ENCODE measurements at places on chromosomes 4 and X. TPM values are rescaled to one million over a fixed set of nuclear protein-coding genes. Genes with fewer than 3 reads are reported as not detected.

DNA sequence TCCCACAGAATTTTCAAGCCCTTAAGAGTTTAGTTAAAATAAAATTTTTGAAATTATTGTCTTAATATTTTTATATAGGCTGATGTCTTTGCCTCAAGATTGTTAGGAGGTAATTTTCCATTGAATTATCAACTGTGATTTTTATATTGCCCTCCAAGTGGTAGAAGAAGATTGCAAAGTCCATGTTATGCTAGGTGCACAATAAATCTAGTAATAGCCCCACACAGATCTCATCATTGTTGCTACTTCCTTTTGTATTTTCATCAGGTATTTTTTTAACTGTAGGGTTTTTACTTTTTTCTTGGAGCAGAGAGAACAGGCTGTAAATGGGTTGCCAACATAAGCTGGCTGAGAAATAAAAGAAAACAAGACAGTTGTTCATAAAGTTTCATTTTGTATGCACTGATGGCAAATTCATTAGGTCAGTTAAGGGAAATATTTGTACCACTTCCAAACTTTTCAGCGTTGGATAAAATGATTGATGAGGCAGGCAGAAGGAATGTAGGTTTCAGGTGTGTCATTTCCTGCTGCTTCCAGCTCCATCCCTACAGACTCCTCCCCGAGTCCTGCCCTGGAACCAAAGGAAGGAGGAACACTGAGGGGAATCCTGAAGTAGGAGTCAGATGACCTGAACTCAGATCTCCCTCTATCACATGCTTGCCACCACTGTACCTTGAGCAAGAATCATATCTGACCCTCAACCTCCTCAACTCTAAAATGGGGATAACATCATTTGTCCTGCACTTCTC is 105.5 kb downstream of the PRRG1 start:
- no peak for DNase-seq

DNA sequence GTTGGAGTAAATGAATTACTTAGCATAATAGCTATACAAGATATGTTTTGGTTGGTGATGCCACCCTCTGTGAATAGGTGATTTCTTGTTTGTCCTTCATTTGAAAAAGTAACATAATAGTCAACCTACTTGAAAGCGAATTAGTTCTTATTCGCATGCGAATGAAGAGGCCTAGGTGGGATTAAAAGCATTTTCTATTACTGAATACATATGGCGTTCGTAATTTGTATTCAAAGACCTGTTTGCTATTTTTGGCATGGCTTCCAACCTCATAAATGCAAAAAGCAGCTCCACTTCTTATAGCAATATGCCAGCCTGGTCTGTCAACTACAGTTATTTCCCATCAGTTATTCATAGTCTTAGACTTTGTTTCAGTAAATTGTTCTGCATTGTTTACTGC is 261.3 kb downstream of the TENM3 start:
- no peak for DNase-seq

GRCh38 chr4:102308032-102308799 is 37.1 kb downstream of the SLC39A8 start:
- no peak for DNase-seq

DNA sequence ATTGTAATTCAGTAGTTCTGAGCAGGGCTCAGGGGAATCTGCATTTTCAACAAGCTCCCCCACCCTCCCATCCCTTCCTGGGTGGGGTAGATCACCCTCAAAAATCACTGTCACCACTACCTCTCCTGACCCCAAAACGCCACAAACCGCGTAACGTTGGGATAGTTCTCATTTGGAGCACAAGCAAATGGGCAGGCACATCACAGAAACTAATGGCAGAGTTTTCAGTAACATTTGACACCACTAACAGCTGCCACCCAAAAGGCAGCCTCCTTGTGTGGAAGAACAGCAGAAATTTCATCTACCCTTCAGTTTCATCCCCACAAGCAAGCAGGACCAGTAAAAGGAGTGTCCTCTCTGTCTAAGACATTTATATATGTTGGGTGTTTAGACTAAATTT is 132.7 kb downstream of the PALLD start:
- DNase-seq: no peak

DNA sequence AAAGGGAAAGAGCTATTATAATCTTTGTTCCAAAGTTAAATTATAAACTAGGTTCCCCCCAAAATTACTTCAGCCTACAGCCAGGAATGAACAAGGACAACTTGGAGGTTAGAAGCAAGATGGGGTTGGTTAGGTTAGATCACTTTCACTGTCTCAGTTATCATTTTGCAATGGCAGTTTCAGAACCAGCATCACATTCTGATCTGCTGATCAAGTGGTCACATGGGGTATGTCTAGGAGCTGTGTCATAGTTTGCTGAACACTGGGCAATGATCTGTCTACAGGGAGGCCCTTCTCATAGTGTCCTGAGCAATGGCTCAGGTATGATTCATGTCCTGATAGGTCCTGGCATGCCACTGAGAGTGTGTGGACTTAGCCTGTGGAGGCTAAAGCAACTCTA is 41.6 kb upstream of the XIAP start:
- no peak for DNase-seq

GRCh38 chr4:100657187-100657586 is 139.4 kb upstream of the EMCN start:
- no peak for DNase-seq

GRCh38 chrX:74509989-74510388 is 88.7 kb downstream of the SLC16A2 start:
- no peak for DNase-seq

DNA sequence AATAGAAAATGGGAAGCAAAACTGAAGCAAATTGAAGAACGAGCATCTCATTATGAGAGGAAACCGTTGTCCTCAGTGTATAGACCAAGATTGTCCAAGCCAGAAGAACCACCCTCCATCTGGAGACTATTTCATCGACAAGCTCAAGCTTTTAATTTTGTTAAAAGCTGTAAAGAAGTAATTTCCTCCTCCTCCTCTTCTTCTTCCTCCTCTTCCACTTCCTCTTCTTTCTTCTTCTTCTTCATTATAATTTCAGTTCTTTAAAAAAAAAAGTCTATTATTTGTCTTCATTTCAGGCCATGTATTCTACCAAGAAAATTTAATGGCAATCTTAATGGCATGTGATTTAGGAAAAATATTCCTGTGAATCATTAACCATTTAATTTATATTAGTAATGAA is 7.6 kb downstream of the PRIMPOL start:
- no peak for DNase-seq

- no peak for DNase-seq
These were observed 1.6 kb downstream of the CASK start for GRCh38 chrX:41921492-41922430.

DNA sequence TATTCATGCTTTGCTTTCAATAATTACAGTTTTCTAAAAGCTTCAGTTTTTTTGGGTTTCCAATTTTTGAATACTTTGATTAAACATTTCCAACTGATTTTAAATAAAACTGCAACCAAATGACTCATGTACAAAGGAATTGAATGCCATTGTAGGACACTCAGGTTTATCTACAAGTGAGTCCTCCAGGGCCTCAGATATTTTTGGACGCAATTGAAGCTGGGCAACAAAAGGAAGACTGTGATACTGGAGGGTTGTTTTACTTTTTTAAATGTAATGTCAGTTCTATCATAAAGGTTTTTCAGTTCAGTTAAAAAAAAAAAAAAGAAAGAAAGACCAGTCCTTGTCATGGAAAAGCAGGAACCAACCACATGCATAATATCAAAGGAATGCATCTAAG is 64.2 kb downstream of the MAGEA10 start:
- no peak for DNase-seq

- no peak for DNase-seq
These were observed 3.1 kb upstream of the TSPAN5 start for GRCh38 chr4:98661371-98662054.

- no peak for DNase-seq
These were observed 584 bp downstream of the TMEM271 start for GRCh38 chr4:575281-576141.

- no peak for DNase-seq
These were observed 66.4 kb downstream of the AMMECR1 start for GRCh38 chrX:110251526-110251925.

DNA sequence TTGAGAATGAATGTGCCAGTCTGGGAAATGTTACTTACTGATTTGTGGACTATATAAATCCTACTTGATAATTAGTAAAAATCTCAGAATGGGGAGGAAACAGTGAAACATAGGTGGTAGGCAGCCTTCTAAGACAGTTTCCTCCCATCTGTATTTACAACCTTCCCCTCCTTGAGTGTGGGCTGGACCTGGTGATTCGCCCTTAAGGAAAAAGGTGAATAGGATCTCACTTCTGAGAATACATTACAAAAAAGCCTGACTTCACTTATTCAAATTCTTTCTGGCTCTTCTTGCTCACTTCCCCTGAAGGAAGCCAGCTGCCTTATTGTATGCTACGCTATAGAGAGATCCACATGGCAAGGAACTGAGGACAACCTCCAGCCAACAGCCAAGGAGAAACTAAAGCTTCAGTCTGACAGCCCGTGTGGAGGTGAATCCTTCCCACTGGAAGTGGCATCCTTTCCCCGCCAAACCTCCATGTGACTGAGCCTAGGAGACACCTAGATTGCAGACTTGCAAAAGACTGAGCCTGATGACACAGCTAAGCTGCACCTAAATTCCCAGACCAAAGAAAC is 585.0 kb downstream of the STPG2 start:
- no peak for DNase-seq

DNA sequence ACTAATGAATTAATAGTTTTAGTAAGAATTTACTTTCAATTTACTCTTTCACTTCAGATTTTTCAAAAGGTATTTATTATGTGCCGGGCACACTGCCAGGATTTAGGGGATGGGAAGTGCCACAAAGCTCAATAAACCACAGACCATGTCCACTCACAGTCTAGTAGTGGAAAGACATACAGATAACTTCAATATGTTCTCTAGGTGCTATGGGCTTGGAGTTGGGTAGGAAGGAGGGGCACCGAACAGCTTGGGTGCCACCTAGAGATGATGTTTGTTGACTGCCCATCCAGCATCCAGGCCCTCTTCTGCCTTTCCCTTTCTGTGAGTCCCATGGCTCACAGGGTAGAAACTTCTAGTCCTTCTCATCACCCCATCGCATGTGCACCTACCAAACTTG is 17.8 kb downstream of the MFAP3L start:
- DNase-seq: no peak

GRCh38 chr4:137310166-137310565 is 222.1 kb downstream of the PCDH18 start:
- no peak for DNase-seq

GRCh38 chrX:63784902-63785707 is at the start of gene ARHGEF9:
ARHGEF9 (minus strand) TSS chrX:63785214; CDS start chrX:63785145, 69 bp downstream.
- DNase-seq: peak; percentile 15

- DNase-seq: no peak
These were observed 38.1 kb upstream of the CLDN24 start for GRCh38 chr4:183360161-183360919.

DNA sequence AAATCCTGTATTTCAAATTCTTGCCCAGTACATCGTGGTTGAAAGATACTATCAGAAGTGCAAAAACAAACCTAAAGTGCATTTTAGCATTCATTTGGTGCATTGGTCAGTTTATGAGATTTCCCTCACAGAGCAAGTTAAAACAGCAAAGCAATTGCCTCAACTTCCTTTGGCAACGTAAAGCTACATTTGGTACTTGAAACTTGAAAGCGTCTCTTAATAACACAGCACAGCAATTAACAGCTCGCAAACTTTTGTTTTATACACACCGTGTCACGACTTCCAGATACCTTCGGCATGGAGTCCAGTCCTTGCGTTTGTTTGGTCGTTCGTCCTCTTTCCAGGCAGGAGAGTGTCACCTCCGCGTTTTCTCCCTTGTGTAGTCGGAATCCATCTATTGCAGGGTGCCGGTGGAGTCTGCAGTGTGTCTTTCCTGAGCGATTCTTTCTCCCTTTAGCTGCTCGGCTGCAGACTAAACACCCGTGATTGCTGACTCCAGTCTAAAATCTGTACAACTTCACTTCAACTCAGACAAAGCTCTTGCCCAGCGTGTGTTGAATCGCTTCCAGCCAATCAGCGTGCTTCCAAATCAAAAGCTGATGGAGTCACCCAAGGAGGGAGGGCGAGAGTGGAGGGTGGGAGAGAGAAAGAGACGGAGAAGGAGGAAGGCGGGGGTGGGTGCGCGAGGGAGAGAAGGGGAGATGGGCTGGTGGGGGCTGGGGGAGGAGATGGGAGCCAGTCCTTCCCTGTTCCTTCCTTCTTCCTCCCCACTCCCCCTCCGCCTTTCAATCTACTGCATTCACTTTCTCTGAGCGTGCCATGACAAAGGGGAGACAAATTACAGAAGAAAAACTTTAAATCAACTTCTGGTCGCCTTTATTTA is at the start of gene PCDH18:
TSS of gene PCDH18 (minus strand) at position 509 of the 883 bp plus-strand sequence. CDS start at position 103, 406 bp downstream.
- peak; percentile 95 for DNase-seq

DNA sequence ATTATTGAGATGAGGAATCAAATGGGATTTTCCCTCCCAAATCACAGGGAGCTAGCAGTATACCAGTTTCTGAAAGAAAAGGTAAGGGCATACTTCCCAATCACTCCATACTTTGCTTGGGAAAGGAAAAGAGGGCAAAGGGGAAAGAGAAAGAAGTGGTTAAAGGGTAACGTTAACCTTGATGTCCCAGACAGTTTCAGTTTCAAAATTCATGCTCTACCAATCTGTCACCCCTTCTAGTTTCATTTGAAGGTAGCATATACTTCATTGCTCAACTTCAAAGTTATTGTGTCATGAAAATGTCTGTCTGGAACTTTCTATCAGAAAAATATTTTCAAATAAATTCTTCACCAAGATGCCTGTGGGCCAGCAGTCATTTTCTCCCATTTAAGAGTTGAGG is 16.0 kb downstream of the TNMD start:
- no peak for DNase-seq

SMR3B gene
- not detected for total RNA-seq

ADGRG4 gene
- 2.0 TPM for total RNA-seq

RS1 gene
- not detected for total RNA-seq

IL1RAPL2 gene
- not detected for total RNA-seq

EFNB1 gene
- total RNA-seq: 8.8 TPM

FAM149A gene
- total RNA-seq: 0.77 TPM

TCEAL6 gene
- total RNA-seq: 2.1 TPM

MAGEE2 gene
- total RNA-seq: not detected

UGT8 gene
- not detected for total RNA-seq

NPY2R gene
- total RNA-seq: not detected

GPC4 gene
- 5.9 TPM for total RNA-seq

ACSL4 gene
- total RNA-seq: 36.5 TPM
